Activated T-helper 9 cell treated with anti-CD3 and anti-CD28 coated beads, Interleukin-2, amount 50 U/mL, for 16 hours (primary cell): ENCODE measurements at places on chromosomes 3 and 15.

GRCh38 chr3:46269556-46269955, 27.3 kb downstream of the CCR3 start:
- DNase-seq: no peak

DNA sequence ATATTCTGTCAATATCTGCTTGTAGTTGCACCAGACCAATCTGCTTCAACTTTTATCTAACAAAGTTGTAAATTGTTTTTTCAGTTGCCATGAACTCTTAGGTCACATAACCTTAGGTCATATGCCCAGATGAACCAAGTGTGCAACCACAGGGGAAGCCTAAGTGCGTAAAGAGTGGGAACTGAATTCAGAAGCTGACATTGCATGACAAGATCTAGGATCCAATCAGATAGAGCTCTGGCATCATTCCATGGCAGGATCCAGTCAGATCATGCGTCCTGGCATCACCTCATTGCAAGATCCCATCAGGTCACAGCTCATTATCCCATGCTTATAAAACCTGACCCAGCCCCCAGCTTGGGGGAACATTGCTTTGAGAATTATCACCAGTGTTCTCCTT, 18.9 kb upstream of the IFT57 start:
- DNase-seq: no peak

GRCh38 chr3:115819785-115820384, 196.6 kb downstream of the GAP43 start:
- DNase-seq: peak; percentile 13

- DNase-seq: no peak
These were observed 48.9 kb downstream of the XXYLT1 start for GRCh38 chr3:195221876-195222617.

- DNase-seq: no peak
These were observed 89.4 kb upstream of the ACKR4 start for GRCh38 chr3:132507657-132508056.

DNA sequence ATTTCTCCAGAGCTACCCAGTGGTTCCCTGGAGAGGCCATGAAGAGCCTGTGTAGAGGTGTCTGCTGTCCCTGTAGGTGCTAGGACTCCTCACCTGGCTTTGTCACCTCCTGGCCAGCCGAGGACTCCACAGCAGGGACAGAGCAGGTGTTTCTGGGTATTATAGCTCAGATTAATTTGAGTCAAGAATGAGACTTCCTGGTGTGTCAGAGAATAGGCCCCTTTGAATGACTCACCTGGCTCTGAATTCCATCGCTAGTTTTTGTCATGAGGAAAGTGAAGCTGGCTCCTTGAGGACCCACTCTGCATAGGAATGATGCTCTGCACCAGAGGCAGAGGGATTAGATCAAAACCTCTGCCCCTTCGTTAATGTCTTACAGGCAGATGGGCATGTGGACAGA, 167.5 kb upstream of the TOPAZ1 start:
- no peak for DNase-seq

DNA sequence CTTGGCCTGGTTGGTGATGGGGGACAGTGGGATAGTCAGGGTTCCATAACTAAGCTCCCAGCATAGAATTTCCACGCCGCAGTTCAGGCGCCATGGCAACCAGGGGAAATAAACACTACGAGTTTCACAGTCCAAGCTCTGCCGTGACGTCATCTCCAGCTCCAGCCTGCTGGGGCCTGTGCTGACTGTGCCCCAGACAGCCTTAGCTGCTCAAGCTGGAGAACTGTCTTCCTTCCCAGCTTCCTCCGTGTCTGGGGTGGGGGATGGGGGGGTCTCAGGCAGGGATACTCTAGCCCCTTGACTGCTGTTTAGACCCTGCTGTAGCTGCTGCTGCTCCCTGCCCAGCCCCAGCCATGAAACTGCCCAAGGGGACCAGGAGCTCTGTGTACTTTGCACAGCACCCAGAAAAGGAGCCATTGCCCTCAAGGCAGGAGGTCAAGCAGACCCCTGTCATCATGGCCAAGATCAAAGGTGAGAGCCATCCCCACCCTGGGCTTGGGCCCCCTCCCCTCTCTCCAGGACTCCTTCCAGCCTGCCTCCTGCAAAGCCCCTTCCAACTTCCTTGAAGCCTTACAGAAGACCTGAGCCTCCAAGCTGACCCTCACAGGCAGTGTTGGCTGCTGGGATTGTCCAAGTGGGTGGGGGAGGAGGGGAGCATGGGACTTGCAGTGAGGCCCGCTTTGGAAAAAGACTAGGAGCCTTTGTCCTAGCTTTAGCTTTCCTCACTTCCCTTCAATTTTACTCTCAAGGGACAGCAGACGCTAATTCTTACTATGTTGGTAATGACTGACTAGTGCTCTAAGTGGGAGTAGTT, 11.4 kb upstream of the CSPG4 start:
- no peak for DNase-seq

- no peak for DNase-seq
These were observed 1.6 kb downstream of the FAM174B start for GRCh38 chr15:92653836-92654539.

DNA sequence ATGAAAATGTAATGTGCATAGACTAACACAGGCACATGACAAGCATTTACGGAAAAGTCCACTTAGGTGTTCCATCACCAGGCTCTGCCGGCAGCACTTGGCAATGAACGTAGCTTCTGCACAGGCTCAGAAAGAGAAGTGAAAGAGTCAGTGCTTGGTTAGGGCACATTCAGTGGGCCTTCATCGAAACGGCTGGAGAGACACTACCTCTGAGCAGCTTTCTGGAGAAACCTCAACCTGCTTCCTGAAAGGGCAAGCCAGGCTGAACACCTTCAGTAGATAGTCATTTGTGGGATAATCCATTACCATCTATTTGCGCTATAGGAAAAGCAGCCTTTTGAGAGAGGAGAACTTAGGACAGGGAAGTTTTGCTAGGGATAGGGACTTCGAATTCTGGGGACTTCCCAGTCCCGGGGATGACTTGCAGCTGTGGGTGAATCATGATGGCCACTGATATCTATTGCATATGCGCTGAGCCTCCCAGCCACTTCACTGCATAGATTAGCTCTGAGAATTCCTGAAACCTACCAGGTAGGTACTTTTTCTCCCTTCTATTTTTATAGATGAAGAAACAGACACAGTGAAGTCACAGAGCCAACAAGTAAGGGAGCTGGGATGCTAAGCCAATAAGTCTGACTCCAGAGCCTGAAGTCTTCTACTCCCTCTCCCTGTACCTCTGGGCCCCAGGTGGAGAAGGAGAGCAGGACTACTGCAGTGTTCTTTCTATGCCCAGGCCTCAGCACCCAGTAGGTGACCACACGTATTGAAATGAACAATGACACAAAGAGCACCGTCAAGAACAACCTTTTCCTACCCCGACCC, 4.2 kb upstream of the SH2D7 start:
- DNase-seq: no peak

- DNase-seq: no peak
These were observed 94.8 kb downstream of the TLE3 start for GRCh38 chr15:70002897-70003296.

- no peak for DNase-seq
These were observed 42.5 kb downstream of the MYLK start for GRCh38 chr3:123841476-123842238.

DNA sequence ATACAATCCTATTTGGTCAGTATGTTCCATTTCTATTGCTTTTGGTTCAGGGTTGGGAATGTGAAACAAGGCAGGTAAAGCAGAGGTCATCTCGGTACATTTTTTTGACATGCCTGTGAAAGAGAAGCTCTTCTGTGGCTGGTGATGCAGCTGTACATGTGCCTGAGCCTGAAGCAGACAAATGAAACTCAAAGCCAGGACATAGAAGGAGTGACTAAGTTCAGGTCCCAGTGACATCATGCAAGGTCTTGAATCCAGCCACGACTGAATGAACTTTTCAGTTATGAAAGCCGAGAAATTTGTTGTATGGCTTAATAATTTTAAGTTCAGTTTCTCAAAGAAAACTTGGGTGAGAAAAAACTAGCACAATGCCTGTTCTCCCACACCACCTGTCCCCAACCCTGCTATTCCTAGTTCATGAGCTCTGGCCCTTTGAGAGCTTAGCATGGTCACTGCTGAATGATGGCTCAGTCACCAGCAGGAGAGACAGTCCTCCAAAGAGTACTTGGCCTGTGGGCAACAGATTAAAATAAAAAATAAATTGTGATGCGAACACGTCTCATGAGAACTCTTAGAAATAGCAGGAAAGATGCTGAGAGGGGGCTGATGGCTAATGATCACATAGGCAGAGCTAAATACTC, 600.2 kb upstream of the GRM7 start:
- no peak for DNase-seq

DNA sequence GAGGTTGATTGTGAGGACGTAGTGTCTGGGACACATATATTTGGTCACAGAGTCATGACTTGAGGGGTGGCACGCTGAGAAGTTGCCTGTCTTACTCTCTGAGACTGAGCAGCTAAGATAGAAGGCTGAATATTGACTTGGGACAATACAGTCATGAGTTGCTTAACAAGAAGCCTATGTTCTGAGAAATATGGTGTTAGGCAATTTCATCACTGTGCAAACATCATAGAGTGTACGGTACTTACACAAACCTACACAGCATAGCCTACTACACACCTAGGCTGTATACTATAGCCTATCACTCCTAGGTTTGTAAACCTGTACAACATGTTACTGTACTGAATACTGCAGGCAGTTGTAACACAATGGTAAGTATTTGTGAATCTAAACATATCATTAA, 30.3 kb upstream of the SPESP1 start:
- no peak for DNase-seq

DNA sequence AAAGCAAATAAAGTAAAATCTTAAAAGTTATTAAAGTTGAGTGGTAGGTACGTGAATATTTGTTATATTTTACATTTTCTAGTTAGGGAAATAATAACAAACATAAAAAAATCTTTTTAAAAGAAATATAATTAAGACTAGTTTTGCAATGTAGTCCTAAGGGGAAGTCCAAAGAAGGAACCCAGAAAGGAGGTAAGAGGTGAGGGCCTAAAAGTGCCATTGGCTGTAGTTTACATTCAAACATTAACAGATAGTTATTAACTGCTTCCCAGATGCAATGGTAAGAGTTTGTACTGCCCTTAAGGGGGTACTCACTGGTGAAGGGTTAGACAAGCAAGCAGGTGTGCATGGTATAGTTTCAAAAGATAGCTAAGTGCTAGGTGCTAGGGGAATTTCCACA, 79.2 kb downstream of the B3GALNT1 start:
- no peak for DNase-seq

DNA sequence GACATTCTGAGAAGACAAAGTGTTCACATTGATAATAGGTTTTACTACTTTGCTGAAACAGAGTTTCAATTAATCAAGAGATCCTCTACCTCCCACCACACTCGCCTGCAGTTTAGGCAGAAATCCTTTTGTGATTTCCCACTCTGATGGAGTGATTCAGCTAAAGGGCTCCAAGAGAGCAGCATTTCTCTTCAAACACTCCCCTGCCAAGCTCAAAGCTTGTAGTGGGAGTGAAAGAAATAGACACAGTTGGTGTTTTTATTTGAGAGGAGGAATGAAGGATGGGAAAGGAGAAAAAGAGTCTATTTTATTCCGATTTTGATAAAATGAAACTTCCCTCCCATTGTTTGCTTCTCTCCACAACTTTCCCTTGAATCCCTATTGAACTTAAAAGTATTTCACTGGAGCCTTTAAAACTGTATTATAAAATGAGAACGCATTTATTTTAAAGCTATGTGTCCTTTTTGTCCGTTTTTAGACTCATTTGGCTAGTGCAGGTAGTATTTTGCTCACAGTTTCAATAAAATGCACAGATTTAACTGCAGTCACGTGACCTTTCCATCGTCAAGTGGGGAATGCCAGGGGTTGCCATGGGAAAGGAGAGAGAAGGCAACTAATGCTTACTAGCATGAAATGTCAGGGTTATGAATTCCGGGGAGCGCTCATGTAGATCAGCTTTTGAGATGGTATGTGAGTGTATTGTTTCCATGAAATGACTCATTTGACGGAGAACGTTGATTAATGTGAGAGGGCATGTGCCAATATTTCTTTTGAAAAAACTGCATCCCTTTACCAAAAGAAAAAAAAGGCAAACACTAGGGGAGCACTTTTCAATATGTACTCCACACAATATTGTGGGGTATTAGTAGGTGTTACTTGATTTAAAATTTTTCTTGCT, 7.7 kb upstream of the OSBPL11 start:
- DNase-seq: no peak

DNA sequence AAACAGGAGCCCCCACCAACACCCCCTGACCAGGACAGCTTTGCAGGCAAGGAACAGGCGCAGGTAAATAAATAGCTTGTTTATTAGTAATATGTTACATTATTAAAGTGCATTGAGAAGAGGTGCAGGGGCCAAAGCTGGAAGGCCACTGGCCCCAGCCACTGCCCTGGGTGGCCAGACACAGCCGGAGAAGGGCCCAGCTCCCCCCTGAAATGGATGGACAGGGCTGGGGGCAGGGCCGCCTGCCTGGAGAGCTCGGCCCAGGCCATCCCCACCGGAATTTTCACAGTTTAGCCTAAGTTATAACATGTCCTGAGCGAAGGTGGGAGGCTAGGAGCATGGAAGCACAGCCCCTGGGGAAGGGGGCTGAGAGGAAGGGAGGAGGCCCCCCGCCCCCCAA, 24.5 kb downstream of the SEMA7A start:
- no peak for DNase-seq

DNA sequence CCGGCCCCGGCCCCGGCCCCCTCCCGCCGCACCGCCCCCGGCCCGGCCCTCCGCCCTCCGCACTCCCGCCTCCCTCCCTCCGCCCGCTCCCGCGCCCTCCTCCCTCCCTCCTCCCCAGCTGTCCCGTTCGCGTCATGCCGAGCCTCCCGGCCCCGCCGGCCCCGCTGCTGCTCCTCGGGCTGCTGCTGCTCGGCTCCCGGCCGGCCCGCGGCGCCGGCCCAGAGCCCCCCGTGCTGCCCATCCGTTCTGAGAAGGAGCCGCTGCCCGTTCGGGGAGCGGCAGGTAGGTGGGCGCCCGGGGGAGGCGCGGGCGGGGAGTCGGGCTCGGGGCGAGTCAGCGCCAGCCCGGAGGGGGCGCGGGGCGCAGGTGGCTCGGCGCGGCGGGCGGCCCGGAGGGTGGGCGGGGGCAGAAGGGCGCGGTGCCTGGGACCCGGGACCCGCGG, 352 bp downstream of the CHRD start:
- DNase-seq: no peak

DNA sequence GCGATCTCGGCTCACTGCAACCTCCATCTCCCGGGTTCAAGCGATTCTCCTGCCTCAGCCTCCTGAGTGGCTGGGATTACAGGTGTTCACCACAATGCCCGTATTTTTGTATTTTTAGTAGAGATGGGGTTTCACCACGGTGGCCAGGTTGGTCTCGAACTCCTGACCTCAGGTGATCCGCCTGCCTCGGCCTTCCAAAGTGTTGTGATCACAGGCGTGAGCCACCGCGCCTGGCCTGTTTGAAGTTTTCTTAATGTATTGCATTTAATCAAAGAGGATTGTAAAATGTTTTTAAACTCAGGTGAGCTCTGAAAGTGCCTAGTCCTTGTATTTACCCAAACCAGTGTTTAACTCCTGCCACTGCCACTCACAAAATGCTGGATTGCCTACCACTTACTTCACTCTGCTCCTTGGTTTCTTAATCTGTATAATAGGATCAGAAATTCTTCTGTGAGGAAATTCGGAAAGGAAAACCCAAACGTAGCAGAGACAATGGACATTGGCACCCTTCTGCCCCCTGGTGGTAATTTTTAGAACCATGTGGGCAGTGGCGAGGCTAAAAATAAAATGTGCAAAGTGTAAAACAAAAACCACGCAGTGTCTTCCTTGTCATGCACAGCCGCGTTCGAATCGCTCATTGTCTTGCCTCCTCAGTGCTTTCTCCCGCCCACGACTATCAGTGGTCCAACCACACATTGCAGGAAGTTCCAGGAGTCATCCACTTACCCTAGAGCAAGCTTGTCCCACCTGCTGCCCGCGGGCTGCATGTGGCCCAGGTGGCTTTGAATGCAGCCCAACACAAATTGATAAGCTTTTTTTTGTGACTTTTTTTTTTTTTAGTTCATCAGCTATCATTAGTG, 27.3 kb downstream of the CEP19 start:
- DNase-seq: peak; percentile 32
